Stromal cell of bone marrow (primary cell): ENCODE measurements at places on chromosomes 16 and 17.
A peak's percentile ranks its signal among the peaks of the same experiment; 100 is the strongest.

DNA sequence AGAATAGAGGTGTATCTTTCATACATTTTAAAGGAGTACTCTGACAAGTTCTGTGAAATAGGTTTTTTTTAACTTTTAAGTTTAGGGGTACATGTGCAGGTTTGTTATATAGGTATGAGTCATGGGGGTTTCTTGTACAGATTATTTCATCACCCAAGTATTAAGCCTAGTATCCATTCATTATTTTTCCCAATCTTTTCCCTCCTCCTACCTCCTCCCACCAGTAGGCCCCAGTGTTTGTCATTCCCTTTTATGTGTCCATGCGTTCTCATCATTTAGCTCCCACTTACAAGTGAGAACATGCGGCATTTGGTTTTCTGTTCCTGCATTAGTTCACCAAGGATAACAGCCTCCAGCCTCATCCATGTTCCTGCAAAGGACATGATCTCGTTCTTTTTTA lies 175.5 kb downstream of the CYB561 start:
- DNase-seq = no peak

GRCh38 chr17:69069226-69069750 lies 8.6 kb upstream of the ABCA9 start:
- no peak for DNase-seq

DNA sequence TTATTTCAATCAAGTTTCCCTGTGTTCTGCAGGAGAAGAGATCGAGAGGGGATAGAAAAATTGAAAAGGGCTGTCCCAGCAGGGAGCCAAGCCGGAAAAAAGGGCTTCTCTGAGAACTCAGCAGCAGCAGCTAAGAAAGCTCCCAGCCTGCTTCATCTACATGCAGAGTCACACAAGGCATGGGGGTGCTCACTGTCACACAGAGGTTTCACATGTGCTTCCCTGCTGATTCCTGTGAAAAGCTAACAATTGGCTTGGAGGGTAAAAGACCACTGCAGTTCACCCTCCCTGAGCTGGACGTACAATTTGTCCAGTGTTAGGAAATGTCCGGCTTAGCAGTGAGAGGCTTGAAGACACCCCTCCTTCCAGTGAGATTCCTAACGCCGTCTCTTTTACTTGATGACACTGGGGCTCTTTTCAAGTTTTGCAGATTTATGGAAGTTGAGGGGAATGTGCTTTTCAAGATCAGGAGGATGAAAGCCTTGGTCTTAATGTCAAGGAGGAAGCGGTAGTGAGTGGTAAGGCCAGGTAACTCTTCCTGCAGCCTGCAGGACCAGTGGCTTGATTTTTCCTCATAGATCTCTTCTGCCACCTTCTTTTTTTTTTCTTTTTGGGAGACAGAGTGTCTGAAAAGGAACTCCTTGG lies 85.6 kb downstream of the WNT3 start:
- no peak for DNase-seq

DNA sequence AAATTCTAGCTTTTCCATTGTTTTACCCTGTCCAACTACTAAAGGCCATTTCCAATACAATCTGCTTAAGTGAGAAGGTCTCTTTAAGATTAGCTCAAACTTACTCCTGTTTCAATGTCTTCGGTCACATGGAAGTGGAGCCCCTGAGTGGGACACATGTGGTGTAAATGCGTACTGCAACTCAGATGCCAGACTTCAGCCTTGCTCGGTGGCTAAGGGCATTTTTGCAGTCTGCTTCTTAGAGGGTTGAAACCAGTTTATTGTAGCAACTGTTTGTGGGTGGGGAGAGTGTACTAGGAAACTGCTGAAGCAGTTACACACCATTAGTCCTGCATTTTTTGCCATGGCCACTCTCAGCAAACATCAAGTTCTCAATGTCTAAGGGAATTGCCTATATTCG lies 140.6 kb downstream of the PARN start:
- DNase-seq = no peak

DNA sequence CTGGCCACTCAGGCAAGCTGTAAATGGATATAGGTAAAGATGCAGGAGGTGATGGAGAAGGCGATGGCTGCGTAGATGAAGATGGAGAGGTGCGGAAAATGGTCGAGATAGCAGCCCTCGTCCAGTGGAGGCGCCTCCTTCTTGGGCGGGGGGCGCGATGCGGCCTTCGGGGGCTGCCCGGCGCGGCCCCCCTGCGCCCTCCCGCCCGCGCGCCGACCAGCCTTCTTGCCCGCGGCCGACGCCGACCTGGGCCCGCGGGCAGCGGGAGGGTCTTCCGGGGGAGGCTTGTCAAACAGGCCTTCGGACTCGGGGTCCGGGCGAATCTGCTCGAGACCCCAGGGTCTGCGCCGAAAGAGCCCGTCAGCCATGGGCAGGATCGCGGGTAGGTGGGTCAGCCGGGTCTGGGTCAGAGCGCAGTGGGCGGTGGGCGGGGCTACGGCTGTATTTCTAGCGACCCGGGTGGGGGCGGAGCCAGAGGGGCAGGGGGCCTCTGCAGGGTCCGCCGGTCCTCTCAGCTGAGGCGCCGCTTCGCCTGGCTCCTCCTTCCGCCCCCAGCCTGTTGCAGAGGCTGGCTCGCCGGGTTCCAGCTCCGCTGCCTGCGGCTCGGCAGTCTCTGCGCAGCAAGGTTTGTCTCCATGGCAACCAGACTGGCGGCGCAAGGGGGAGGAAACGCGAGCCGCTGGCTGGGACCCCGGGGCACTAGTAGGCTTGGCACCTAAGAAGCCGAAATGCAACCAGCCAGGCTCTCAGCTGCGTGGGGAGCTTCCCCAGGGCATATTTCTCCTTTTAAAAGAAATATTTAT lies 14.4 kb downstream of the MIS12 start:
- peak; percentile 65 for DNase-seq
